ENCODE measurements at places on chromosomes 1 and 21.

DNA sequence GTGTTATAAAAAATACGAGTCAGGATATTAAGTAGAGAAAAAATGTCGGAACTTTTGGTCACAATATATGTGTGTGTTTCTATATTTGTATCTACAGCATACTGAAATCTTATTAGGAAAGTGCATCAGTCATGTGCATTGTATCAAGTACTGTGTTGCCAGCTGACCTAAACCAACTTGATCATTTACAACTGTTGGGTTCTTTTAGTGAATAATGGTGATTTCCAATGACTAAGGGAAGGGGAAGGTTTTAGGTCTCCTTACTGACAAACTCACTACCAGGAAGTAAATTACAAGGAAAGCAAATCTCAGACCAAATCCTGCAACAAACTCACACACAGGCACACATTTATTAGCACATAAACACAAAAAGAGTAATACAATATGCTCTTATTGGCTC is 142.7 kb downstream of the TSEN15 start:
- DNase-seq: no peak

DNA sequence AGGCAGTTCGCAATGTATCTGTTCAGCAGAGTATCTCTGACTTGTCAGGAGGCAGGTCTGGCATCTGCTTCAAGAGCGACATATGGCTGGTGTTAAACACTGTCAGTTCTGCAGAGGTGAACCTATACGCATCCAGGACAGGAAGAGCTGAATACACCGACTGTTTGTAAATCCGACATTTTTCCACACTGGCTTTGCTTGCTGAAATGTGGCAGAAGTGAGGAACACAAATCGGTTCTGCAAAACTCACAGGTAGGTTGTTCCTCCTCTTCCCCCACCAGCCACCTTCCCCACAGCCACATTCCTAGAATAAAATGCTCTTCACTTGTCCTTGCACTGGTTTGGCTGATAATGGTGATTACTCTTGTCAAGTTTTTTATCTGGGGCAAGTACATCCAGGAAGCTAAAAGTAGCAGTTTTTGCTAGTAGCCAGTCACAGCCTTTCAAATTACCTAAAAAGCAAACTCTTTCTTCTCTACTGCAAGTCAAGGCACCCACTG is 289.2 kb downstream of the GRIK1 start:
- DNase-seq: no peak

DNA sequence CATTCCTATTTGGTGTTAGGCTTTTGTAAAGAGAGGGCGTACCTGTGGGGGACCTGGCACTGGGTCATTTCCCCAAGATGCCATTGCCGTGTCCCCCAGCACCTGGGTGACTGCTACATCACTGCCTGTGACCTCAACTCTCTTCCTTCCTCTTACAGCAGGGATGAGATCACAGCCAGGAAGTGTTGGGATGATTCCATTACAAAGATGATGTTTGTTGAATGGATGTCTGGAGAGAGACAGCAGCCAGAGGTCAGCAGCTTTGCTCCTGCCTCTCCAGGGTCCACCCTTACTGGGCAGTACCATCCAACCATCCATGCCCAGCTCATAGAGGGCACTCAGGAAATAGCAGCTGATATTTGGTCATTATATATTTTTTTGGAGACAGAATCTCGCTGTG is 35.1 kb downstream of the TMEM51 start:
- no peak for DNase-seq

GRCh38 chr21:46459356-46460112 is 843 bp downstream of the DIP2A start:
- DNase-seq: peak; percentile 36

- no peak for DNase-seq
Measured at GRCh38 chr1:21573971-21574465, 64.8 kb downstream of the ALPL start.

GRCh38 chr1:98659879-98660278 is 1.6 kb upstream of the SNX7 start:
- DNase-seq: no peak
